Tibial nerve (tissue), 4 donors: ENCODE measurements at places on chromosomes 13 and 19.

GRCh38 chr13:95553581-95554385 lies 1.3 kb downstream of the CLDN10 start:
- no peaks in the 10 kb centered on the region for H3K27me3 ChIP-seq
- H3K4me1 ChIP-seq: no peaks in the 10 kb centered on the region
- no peak overlapping the region for H3K4me3 ChIP-seq
- H3K27ac ChIP-seq: no peak overlapping the region

- H3K4me3 ChIP-seq: no peak overlapping the region
- H3K4me1 ChIP-seq: no peaks in the 10 kb centered on the region
- H3K27me3 ChIP-seq: no peaks in the 10 kb centered on the region
- no peak overlapping the region for H3K27ac ChIP-seq
- no peak for DNase-seq
- no peaks in the 10 kb centered on the region for H3K36me3 ChIP-seq
Observed at GRCh38 chr13:93388701-93389100, 162.1 kb downstream of the GPC6 start.

GRCh38 chr13:30442926-30443325 lies 20.6 kb downstream of the UBE2L5 start:
- no peak overlapping the region for H3K4me3 ChIP-seq
- H3K27me3 ChIP-seq: no peaks in the 10 kb centered on the region
- no peaks in the 10 kb centered on the region for H3K36me3 ChIP-seq
- peaks cover 14% of the 10 kb centered on the region for H3K4me1 ChIP-seq

DNA sequence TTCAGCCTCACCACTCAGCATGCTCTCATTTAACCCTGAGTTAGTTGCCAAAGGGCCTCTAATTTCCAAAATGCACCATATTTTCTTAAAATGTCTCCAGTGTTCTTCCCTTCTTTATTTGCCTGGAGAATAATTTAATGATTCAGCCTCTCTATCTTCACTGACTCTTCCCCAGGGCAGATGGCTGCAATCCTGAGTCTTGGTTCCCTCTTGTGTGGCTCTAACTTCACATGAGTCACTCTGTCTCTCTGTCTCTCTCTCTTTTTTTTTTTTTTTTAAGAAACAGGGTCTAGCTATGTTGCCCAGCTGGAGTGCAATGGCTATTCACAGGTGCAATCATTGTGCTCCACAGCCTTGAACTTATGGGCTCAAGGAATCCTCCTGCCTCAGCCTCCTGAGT lies 251.4 kb downstream of the VWA8 start:
- DNase-seq: no peak
- no peaks in the 10 kb centered on the region for H3K27me3 ChIP-seq
- H3K4me3 ChIP-seq: no peak overlapping the region

DNA sequence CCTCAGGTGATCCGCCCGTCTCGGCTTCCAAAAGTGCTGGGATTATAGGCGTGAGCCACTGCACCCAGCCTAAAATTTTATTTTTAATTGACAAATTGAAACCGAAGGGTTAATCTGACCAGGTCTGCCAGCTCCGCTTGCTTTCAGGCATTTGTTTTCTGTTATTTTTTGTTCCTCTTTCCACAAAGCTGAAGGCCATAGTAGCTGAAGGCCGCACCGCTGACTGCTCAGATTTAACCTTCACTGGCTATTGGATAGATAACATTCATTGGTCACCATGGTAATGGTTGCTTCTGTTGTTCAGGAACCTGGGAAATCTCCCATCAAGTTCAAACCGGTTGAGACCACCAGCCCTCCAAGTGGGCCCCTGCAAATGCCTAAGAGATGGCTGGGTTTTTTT lies 124.5 kb upstream of the USP29 start:
- H3K27me3 ChIP-seq: no peaks in the 10 kb centered on the region
- H3K4me3 ChIP-seq: no peak overlapping the region
- no peaks in the 10 kb centered on the region for H3K36me3 ChIP-seq
- no peaks in the 10 kb centered on the region for H3K4me1 ChIP-seq
- no peak overlapping the region for H3K27ac ChIP-seq

DNA sequence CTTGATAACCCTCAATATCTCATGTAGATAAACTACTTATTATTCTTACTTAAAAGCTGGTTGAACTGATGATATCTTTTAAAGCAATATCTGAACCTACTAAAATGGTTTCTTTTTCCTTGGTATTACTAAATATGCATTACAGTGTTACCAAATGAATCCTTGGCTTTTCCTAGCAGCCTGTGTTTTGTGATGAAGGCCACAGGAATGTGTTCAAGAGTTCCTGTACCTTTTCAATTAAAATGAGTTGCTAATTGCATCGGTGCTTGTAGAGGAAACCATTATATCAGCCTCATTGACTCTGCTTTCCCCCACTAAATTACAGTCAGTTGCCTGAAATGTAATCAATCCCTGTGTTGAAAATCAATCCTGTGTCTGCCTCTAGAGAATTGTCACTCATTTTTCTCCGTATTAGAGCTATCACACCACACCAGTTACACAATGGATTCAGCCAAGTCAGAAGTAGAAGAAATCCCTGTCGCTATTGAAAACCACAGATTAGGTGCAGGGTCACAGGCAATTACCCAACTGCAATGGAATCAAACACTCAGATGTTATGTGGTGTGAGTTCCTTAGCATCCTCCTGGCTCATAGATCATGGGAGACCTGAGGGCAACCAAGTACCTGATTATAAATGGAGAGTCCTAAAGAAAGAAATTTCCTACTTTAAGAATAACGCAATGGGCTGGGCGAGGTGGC lies 13.3 kb downstream of the FAM216B start:
- no peaks in the 10 kb centered on the region for H3K36me3 ChIP-seq
- no peaks in the 10 kb centered on the region for H3K27me3 ChIP-seq
- DNase-seq: no peak
- no peak overlapping the region for H3K4me3 ChIP-seq

- peak overlapping the region; percentile 69 for H3K4me3 ChIP-seq
- peaks cover 5% of the 10 kb centered on the region for H3K4me1 ChIP-seq
- no peaks in the 10 kb centered on the region for H3K27me3 ChIP-seq
- peaks cover 2% of the 10 kb centered on the region for H3K36me3 ChIP-seq
Observed at GRCh38 chr19:15124572-15125231, 17.5 kb downstream of the SYDE1 start.

DNA sequence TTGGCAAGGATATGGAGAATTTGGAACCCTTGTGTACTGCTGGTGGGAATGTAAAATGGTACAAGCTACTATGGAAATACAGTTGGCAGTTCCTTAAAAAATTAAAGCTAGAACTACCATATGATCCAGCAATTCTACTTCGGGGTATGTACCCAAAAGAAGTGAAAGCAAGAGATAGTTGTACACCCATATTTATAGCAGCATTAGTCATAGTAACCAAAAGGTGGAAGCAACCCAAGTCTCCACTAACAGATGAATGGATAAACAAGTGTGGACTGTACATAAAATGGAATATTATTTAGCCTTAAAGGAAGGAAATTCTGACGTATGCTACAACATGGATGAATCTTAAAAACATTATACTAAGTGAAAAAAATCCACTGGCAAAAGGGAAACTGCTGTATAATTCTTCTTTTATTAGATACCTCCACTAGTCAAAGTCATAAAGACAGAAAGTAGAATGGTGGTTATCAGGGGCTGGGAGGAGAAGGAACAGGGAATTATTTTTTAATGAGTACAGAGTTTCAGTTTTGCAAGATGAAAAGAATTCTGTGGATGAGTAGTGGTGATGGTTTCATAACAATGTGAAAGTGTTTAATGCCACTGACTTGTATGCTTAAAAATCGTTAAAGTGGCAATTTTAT lies 141.6 kb downstream of the RXFP2 start:
- H3K4me3 ChIP-seq: no peak overlapping the region
- H3K27ac ChIP-seq: no peak overlapping the region
- no peaks in the 10 kb centered on the region for H3K36me3 ChIP-seq
- H3K27me3 ChIP-seq: no peaks in the 10 kb centered on the region
- DNase-seq: no peak

DNA sequence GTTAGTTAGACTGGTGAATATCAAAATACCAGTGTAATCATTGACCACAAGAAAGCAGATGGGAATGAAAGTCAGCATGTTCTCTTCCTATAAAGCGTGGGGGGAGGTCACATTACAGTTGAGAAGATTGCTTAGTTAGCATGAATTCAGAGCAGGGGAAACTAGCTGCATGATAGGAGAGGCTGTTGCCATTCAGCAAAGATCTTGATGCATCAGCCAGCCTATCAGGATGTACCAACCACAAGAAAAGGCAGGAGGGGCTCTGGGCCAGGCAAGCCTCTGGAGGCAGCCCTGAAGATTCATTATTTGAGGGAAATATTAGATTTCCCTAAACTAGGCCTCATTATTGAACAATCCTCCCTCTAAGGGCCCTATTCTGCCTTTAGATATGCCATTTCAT lies 5.0 kb upstream of the MTMR6 start:
- H3K4me3 ChIP-seq: no peak overlapping the region
- H3K27ac ChIP-seq: peak overlapping the region; percentile 47
- DNase-seq: no peak
- H3K36me3 ChIP-seq: no peaks in the 10 kb centered on the region
- H3K4me1 ChIP-seq: peaks cover 8% of the 10 kb centered on the region
- no peaks in the 10 kb centered on the region for H3K27me3 ChIP-seq

DNA sequence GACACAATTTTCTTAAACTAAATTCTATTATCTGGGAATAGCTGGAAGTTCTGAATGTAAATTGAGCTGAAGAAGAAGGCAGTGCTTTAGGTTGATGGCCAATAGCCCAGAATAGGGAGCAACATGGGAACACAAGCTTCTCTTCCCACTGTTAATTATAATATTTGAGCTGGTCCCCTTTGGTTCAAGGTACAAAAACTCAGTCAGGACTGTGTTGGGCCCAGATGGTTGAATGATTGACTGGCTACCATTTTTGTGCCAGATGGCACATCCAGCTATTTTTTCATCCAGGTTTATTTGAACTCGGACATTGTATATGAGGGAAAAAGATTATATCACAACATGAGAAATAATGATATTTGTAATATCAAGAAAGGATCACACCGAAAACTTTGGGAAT lies 458.9 kb downstream of the SLITRK1 start:
- no peaks in the 10 kb centered on the region for H3K4me1 ChIP-seq
- H3K27ac ChIP-seq: no peak overlapping the region
- no peaks in the 10 kb centered on the region for H3K36me3 ChIP-seq

DNA sequence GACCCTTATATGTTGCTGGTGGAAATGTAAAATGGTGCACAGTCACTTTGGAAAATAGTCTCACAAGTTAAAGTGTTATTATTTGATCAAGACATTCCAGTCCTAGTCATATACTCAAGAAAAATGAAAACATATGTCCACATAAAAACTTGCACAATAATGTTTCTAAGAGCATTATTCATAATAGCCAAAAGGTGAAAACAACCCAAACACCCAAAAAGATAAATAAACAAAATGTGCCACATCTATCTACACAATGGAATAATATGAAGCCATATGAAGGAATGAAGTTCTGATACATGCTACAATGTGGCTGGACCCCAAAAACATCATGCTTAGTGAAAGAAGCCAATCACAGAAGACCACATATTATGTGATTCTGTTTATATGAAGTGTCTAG lies 14.4 kb upstream of the AKAP8 start:
- peaks cover 11% of the 10 kb centered on the region for H3K36me3 ChIP-seq
- DNase-seq: no peak
- no peaks in the 10 kb centered on the region for H3K4me1 ChIP-seq
- H3K4me3 ChIP-seq: no peak overlapping the region

GRCh38 chr19:873561-874041 lies 14.1 kb downstream of the CFD start:
- no peak overlapping the region for H3K4me3 ChIP-seq
- no peak for DNase-seq
- H3K4me1 ChIP-seq: peaks cover 6% of the 10 kb centered on the region
- H3K36me3 ChIP-seq: no peaks in the 10 kb centered on the region
- no peaks in the 10 kb centered on the region for H3K27me3 ChIP-seq
- H3K27ac ChIP-seq: no peak overlapping the region

DNA sequence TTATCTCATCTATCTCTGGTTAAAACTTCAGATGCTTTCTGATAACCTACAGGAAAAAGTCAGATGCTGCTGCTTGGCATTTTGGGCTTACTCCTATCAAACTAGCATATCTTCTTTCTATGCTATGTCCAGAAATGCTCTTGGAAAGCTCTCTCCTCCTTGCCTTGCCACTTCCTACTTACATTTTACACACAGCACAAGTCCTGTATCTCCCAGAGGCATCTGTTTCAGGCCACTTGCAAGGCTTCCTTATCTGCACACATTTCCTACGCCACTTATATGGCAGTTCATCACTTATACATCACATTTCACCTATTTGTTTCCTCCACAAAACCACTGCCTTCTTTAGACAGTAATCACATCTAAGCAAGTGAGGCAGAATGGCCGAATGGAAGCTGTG lies 220.3 kb downstream of the DNAJC15 start:
- H3K27ac ChIP-seq: no peak overlapping the region
- H3K27me3 ChIP-seq: no peaks in the 10 kb centered on the region
- H3K36me3 ChIP-seq: no peaks in the 10 kb centered on the region
- H3K4me3 ChIP-seq: no peak overlapping the region
- no peak for DNase-seq

DNA sequence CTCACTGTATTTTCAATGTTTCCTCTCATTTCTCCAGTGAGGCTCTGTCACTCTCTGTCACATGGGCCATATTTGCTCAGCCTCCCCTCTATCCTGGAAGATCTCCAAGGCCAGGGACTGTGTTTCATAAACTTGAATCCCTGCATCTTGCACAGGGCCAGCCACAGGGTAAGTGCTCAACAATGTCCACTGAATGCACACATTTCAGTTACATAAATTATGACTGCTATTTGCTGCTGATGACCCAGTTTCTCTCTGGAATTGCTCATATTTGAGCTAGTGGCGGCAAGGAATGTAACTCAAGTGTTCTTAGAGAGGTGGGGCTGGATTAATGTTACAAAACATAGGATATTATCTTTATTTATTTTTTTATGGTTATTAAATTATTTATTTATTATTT lies 6.1 kb downstream of the CLC start:
- DNase-seq: no peak
- H3K27ac ChIP-seq: no peak overlapping the region
- no peak overlapping the region for H3K4me3 ChIP-seq
- no peaks in the 10 kb centered on the region for H3K27me3 ChIP-seq

GRCh38 chr13:52713894-52714293 lies 25.7 kb downstream of the CNMD start:
- H3K4me1 ChIP-seq: no peaks in the 10 kb centered on the region
- H3K27me3 ChIP-seq: no peaks in the 10 kb centered on the region
- no peak overlapping the region for H3K4me3 ChIP-seq
- peak; percentile 54 for DNase-seq
- no peak overlapping the region for H3K27ac ChIP-seq
- H3K36me3 ChIP-seq: no peaks in the 10 kb centered on the region

GRCh38 chr19:55526216-55527196 lies 10.4 kb downstream of the SBK2 start:
- no peaks in the 10 kb centered on the region for H3K4me1 ChIP-seq
- H3K36me3 ChIP-seq: no peaks in the 10 kb centered on the region
- H3K27me3 ChIP-seq: peaks cover 48% of the 10 kb centered on the region
- no peak overlapping the region for H3K27ac ChIP-seq
- no peak for DNase-seq

GRCh38 chr19:43551399-43552197 lies 18.6 kb downstream of the ZNF575 start:
- H3K27ac ChIP-seq: no peak overlapping the region
- H3K36me3 ChIP-seq: peaks cover 89% of the 10 kb centered on the region
- DNase-seq: no peak
- no peaks in the 10 kb centered on the region for H3K27me3 ChIP-seq
- H3K4me1 ChIP-seq: no peaks in the 10 kb centered on the region
